Left kidney (tissue), 8 donors: ENCODE measurements at places on chromosomes 7 and 10.
A peak's percentile ranks its signal among the peaks of the same experiment; 100 is the strongest.

GRCh38 chr7:136803028-136803427 lies 65.4 kb upstream of the CHRM2 start:
- no peak for DNase-seq

GRCh38 chr10:26172131-26172530 lies 44.4 kb upstream of the GAD2 start:
- DNase-seq, result peak; percentile 7

- DNase-seq, result no peak
Observed at GRCh38 chr7:139829775-139830117, 682 bp downstream of the TBXAS1 start.

DNA sequence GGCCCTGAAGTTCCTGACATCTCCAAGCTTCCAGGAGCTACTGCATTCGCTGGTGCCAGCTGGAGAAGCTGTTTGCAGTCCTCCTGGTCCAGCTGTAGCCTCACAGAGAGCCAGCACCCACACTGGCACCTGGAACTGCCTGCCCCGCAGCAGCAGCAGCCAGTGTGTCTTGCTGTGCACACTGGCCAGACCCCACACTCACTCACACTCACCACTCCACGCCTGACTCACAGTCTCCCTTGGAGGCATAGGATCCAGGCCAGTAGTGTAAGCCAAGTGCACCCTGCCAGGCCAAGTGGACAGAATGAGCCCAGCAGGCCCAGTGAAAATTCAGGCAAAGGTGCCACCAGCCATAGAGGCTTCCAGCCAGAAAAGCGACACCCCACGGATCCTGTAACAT lies 566.3 kb downstream of the GRM8 start:
- no peak for DNase-seq

GRCh38 chr7:91875851-91876250 lies 4.7 kb downstream of the MTERF1 start:
- DNase-seq, result no peak

DNA sequence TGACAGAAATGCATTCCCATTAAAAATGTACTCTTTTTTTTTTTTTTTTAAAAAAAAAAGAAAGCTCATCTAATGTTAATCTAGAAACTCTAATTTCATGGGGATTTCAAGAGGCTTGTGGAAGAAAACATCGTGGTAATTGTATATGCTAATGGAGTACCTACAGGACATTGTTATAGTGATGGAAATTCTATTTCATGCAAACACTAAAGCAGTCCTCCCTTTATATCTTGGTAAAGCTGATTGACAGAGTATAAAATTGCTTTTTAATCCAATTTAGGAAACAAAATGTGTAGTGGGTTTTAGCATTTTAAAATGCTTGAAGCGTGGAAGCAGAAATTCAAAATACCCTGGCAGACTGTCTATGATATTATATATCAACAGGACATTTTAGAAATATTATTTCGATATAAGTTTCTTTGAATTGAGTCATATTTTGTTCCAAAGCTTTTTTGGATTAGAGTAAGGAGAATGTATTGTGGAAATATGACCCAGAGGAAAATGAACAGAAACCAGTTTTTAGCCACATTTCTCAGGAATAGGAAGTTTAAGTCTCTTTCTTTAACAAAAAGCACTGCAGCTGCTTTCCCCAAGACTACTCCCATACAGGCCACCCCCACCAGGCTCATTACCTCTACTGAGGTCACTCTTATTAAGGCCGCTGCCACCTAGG lies 121.9 kb downstream of the WNT2 start:
- DNase-seq, result no peak

- DNase-seq, result no peak
Observed at GRCh38 chr7:50317221-50317678, 12.7 kb downstream of the IKZF1 start.

DNA sequence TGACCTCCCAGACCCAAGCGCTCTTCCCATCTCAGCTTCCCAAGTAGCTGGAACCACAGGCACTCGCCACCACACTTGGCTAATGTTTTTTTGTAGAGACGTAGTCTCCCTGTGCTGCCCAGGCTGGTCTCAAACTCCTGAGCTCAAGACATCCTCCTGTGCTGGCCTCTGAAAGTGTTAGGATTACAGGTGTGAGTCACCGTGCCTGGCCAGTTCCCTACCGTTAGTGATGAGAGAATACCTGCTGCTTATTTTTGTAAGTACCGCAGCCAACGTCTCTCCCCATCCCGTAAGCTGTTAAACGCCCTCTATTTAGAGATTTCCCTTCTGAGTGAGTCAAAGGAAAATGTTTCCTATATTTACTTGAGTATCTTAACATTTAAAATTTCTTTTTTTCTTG lies 38.5 kb upstream of the PDLIM1 start:
- DNase-seq, result no peak

- no peak for DNase-seq
Observed at GRCh38 chr7:151051108-151051507, 2.8 kb downstream of the ASIC3 start.

- DNase-seq, result no peak
Observed at GRCh38 chr10:132186488-132187429, at the start of gene DPYSL4. DPYSL4 (plus strand) TSS chr10:132186948; CDS start chr10:132187064, 116 bp downstream.

GRCh38 chr7:150787321-150788281 lies 12.6 kb downstream of the TMEM176B start:
- no peak for DNase-seq

GRCh38 chr10:18325889-18326531 lies 185.8 kb downstream of the CACNB2 start:
- DNase-seq, result no peak

- no peak for DNase-seq
Observed at GRCh38 chr7:26052706-26053105, 99.3 kb upstream of the NFE2L3 start.

- DNase-seq, result no peak
Observed at GRCh38 chr7:155280446-155281397, 17.0 kb upstream of the INSIG1 start.

- DNase-seq, result no peak
Observed at GRCh38 chr10:74049955-74050354, 52.0 kb downstream of the VCL start.

DNA sequence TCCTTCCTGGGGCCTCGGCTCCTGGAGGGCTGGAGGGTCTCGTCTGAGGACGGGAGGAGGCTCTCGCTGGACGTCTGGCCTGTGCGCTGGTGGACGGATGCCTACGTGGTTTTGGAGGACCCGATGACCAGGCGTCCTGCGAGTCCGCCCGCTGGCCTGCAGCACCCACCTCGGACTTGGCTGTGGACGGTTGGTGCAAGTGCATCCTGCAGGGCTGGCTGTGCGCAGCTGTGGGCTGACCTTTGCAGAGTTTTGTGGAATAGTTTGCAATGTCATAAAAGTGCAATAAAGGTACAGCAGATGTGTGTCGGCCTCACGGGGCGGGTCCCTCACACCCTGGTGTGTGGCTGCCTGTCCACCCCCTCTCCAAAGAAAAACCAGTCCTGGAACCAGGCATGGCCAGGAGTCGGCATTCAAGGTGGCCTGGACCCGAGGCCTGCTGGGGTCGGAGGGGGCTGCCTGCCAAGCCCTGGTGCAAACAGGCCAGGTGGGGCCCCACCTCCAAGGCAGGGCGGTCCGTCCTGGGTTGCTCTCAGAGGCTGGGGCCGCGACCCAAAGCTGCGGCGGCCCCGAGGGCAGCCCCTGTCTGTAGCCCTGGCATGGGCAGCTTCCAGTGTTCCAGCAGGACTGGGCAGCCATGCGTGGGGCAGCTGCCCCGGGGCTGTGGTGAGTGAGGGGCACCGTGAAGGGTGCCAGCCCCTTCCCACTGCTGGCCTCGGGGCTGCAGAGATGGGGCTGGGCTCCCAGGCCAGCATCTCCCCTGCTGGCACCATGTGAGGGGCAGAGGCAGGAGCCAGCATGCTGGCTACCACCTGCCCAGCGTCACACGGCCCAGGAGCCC lies 29.3 kb upstream of the FOXL3 start:
- no peak for DNase-seq

GRCh38 chr7:129561677-129562359 lies 49.7 kb upstream of the NRF1 start:
- DNase-seq, result no peak

DNA sequence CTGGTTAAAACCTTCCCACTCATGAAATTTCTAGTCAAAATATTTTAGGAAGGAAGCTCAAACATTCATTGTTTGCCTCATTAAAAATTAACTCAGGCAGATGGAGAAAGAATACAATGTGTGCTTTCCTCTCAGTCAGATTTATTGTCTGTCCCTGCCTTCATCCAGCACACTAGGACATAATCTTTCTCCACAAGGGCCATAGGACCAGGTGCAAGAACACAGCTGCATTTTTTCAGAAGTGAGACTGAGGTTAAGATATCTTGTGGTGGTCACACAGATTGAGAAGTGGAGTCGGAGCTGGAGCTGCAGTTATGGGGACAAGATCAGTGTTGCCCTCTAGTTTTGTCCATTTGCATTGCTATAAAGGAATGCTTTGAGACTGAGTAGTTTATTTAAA lies 666.3 kb downstream of the CCSER2 start:
- DNase-seq, result no peak

DNA sequence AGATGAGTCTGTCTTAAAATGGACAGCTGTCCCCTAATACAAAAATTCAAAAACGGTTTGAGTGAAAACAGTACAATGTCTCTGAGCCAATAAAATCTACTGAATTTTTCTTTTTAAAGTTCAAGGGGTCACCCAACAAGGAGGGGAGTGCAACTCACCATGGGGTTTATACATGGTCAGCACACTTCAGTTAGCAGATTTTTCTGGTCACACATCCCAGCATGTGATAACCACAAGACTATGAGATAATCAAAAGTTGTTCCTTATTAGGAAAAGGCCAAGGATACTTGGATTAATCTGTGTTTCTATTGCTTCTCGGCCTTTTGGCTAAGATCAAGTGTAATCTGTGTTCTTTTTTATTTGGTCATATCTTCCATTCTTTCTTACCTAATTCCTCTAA lies 31.6 kb downstream of the ABCB5 start:
- DNase-seq, result no peak

GRCh38 chr10:77230194-77230593 lies 407.4 kb downstream of the KCNMA1 start:
- DNase-seq, result no peak

- no peak for DNase-seq
Observed at GRCh38 chr10:49613165-49613881, 514 bp upstream of the CHAT start.

DNA sequence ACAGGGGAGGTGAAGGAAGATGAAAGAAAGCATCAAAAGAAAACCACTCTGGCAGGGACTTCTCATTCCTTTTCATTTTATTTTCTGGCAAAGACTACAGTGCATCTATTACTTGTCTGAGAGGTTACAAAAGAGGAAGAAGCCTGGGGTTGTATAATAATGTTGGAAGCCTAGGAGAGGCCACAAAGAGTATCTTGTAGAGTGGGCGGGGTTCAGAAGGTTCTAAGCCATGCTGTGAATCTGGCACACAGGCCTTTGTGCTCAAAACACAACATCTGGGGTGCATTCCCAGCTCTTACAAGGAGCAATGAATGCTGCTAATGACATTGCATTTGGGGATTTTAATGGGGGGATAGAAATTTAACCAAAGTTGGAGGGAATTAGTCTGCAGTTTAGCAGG lies 49.4 kb downstream of the MRPL32 start:
- no peak for DNase-seq

- no peak for DNase-seq
Observed at GRCh38 chr7:43456200-43456599, 126.7 kb upstream of the STK17A start.

GRCh38 chr10:30510932-30511700 lies 77.1 kb downstream of the MAP3K8 start:
- no peak for DNase-seq

DNA sequence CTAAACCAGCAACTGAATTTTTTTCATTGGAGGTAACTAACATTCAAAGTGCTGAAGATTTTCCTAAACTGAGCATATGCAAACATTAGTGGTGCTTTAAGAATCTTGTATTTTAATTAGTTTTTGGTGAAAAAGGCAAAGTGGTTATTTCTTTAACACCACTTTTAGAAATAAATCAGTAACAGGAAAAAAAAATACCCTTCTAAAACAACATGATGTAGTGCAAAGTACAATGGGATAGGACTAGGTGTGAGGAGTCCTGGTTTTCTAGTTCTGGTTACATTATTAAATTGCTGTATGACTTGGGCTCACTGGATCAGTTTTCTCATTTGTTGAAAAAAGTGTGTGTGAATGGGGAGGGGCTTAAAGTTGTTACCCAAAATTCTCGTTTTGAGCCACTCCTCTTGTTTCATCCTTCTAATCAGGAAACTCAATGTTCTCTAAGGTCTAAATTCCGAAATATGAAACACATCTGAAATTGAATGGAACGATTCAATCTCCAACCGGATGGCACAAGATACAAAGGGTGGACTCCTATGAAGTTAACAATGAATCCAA lies 1.8 kb downstream of the WASL start:
- peak; percentile 6 for DNase-seq

- DNase-seq, result no peak
Observed at GRCh38 chr10:70300908-70301597, 17.2 kb upstream of the NPFFR1 start.

DNA sequence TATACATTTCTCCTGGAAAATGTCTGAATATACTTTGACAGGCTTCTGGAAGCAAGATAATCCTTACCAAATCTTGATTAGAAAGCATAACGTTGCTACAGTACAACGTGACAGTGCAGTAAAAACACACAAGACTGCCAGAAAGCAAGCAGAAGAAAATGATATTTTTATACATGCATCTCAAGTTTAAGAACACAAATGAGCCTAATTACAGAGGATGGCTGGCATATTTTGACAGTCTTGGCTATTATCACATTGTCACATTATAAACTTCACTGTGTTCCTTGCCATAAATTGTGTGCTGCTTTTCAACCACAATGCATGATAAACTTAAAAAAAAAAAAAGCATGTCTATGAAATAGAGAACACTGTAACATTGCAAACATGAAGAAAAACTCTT lies 4.3 kb downstream of the IKZF5 start:
- DNase-seq, result no peak

DNA sequence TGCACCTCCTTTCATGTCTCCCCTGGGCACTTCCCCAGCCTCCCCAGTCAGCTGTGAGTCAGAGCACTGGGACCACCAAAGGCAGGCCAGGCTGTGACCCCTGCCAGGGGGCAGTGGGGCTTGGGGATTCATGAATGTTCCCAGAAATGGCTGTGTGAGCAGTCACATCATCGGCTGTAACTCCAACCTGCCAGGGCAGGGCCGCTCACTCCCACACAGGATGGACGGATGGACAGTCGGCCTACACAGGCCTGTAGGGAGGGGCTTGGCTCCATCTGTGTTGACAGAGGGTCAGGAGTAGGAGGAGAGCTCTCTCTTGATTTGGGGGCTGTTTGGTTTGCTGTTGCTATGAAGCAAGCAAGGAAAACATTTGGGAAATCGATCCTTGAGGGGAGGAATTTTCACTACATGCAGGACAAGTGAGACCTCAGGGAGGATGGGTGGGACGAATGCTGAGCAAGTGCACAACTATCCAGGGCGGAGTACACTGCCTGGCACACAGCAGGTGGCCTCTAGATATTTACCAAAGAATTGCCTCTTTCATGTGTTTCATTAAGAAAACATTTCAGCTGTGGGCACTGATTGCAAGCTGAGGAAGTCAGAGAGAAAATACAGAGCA lies 2.9 kb upstream of the IGFBP1 start:
- DNase-seq, result no peak

DNA sequence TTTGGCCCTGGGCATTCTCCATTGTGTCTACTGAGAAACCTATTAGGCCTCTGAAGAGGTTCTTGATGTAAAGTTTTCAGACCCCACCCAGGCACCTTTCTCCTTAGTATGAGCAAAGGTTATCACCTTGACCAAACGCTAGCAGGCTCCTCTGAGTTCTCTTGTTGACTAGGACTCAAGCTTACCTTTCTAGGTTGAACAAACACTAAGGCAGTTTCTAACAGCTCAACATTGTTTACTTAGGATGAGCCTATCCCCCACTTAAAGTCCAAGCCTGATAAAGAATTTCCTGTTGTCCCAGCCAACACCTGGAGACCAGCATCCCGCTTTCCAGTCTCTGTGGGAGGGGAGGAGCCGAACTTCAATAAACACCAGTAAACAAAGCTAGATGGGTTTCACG lies 26.3 kb upstream of the ITGB8 start:
- no peak for DNase-seq
